ENCODE measurements at places on chromosomes 4 and X.

- DNase-seq: no peak
Measured at GRCh38 chr4:30028826-30029225, 691.3 kb upstream of the PCDH7 start.

DNA sequence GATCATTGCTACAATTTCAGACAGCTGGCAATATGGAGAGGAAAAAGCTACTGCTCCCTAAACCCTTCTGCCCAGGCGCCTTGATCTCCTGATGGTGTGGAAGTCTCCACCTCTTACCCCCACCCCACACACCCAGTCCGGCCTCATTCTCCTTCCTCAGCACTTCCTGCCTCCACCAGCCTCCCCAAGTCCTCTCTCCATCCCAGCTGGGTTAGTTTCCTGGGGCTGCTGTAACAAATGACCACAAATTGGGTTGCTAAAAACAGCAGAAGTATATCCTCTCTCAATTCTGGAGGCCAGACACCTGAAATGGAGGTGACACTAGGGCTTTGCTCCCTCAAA lies 1.1 kb upstream of the CCNQ start:
- DNase-seq: peak; percentile 10

GRCh38 chr4:117137145-117137544 lies 51.8 kb upstream of the TRAM1L1 start:
- DNase-seq: no peak

- no peak for DNase-seq
Measured at GRCh38 chrX:1009771-1010170, 202.7 kb downstream of the CRLF2 start.

DNA sequence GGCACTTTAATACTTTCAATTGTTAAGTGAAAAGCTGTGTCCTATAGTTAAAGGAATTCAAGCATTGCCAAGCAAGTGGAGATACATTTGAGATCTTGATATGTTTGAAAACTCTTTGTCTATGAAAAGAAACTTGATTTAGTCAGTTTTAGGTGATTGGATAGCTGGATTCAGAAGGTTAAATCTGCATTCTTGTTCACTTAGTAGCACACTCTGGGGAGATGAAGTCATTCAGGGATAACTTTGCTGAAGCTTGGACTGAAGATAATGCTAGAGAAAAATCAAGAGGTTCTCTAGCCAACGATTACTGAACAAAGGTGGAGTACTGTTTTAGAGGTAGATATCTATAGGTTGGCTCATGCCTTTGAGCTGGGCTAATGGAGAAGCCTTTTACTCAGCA lies 90.6 kb downstream of the DCAF8L2 start:
- no peak for DNase-seq
